ENCODE measurements at places on chromosomes 7 and 10.
A peak's percentile ranks its signal among the peaks of the same experiment; 100 is the strongest.

GRCh38 chr7:146331369-146331768, 214.8 kb downstream of the CNTNAP2 start:
- DNase-seq = no peak

DNA sequence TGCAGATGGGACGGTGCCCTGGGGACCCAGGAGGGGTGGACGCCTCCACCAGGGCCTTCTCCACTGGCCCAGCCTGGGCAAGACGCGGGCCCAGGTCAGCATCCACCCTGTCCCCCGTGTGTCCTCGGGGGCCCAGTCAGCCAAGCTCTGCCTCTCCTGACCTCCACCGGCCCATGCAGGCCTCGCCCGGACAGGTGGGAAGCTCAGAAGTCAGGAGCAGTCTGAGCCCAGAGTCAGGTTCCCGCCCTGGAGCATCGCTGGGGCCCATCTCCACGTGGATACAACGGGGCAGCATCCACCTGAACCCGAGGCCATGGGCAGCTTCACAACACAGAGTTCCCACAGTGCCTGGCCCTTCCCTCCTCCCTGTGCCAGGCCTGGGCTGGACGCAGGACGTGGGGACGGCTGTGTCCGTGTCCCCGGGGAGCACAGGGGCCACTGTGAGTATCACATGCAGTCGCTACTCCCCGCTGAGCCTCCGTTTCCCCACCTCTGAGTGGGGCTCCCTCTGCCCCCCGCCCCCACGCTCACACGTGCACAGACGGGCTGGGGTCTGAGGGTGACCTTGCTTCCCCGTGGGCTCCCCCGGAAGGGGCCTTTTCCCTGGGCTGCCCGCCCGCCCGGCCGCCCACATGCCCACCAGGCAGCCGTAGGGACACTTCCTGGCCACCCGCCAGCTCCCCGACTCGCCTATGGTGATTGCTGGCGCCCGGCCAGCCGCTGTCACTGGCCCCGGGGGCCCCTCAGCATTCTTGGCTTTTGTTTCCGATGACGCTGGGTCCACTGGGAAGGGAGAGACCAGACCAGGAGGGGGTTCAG, 64.3 kb downstream of the PDGFA start:
- peak; percentile 92 for DNase-seq

DNA sequence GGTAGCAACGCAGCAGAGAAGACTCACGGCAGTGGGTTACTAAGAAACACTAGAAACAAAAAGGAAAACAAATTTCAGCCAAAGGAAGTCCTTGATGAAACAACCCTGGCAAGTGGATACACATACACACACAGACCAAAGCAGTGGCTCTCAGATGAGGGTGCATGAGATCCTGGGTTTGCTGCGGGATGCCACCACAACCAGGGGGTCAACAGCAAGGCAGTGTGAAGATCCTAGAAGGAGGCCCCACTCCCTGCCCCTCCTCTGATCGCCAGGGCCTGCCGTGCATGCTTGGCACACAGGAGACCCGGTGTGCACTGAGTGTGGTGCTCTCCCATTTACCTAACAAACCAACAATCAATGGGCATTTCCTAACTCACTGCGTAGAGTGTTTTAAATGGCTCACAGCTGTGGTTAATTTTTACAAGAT, 252.3 kb upstream of the KLF14 start:
- no peak for DNase-seq

DNA sequence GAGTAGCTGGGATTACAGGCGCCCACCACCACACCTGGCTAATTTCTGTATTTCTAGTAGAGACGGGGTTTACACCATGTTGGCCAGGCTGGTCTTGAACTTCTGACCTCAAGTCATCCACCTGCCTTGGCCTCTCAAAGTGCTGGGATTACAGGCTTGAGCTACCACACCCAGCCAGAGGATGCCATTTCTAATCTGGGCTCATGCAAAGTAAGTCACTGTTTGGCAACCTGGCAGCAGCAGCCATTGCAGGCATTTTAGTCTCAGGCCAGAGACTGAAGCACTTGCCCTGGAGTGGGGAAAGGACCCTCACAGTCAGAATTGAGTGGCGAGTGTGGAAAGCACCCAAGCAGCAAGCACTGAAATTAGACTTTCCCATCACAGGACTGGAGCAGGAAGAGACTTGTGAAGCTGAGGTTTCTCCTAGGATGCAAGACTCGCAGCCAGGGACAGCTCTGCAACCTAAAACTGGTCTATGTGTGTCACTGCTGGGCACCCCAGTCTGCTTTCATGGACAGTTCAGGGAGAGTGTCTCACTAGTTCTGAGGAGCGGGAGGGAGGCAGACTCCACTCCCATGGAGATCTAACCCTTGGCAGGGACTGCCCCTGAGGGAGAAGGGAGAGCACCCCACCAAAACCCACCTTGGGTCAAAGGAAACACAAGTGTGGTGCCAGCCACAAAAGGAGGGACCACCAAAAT, 27.6 kb downstream of the SNX13 start:
- DNase-seq = no peak

DNA sequence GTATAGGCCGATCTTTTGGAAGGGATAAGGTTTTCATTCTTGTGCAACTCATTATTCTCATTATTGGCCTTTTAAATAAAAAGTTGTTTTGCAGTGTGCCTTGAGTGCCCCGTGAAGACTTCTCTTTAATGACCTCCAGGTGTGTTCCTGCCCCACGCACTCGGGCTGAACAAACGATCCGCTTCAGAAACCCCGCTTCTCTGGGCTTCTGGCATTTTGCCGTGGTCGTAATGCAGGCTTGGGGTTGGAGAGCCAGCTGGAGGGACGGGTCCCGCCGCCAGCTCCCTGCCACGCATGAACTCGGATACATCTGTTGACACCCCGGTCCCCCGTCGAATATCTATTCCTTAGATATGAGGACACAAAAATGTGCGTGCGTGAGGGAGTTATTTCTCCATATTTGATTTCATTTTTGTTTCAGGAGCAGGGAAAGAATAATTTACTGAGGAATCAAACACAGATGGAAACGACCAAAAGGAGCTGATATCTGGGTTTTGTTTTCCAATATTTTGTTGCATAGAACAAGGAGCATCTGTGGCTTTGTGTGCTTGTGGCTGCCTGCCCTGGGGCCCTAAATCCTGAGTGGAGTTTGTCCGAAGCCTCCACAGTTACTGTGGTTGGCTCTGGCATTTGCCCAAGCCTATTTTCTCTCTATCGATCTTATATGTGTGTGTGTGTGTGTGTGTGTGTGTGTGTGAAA, 17.0 kb upstream of the TTYH3 start:
- no peak for DNase-seq

DNA sequence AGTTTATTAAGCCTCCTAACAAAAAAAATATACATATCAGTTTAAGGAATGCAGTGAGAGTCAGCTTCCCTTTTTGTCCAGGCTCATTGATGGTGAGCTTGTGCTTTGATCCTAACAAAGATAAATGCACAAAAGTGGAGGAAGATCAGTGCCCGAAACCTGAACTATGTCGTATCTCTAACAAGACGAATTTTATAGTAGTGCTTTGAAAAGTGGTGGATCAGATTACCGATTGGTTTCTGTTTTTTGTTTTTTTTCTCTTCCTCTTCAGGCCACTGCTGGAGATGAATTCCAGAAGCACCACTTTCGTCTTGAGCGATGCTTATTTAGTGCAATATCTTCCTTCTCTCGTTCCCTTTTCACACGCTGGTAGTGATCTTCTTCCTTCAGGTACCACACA, 72.8 kb downstream of the RHOBTB1 start:
- no peak for DNase-seq

DNA sequence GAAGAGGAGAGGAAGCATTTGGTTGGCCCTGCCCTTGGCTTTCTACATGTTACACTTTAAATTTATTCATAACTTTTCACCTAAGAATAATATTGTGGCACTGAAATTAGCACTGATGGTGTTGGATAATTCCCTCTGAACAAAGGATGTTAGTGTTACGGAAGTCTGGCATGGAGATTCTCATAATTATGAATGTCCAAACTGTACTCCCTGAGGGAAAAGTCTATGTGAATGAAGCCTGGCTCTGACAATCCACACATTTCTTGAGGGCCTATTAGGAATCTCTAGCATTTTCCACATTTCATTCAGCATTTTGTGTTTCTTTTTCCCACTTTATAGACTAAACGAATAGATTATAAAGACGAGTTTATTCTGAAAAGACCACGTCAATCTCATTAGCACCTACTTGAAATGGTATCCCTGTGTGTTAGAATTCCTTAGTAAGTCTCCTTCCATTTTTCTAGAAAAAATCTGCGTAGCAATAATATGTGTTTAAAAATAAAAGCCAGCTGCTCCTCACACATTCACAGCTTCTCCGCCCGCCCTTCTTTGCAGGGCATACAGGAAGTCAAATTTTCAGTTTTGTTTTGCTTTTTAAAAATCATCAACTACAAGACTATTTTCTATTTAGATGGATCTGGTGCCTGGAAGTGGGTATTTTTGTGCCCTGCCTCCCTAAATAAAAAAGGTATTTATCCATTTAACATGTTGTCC, 131.8 kb upstream of the PALS2 start:
- DNase-seq = no peak

DNA sequence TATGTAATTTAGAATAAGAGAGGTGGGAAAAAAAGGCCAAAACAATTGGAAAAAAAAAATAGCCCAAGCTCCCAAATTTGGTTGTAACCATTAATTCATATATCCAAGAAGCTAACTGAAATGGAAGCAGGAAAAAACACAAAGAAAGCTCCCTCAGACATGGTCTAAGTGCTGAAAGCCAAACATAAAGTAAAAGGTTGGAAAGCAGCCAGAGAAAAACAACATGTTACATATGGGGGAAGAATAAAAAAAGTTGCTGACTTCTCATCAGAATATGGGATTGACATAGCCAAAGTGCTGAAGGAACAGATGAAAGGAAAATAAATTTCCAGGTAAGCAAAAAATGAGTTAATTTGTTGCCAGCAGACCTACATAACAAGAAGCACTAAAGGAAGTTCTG, 40.3 kb downstream of the PDZD8 start:
- no peak for DNase-seq

DNA sequence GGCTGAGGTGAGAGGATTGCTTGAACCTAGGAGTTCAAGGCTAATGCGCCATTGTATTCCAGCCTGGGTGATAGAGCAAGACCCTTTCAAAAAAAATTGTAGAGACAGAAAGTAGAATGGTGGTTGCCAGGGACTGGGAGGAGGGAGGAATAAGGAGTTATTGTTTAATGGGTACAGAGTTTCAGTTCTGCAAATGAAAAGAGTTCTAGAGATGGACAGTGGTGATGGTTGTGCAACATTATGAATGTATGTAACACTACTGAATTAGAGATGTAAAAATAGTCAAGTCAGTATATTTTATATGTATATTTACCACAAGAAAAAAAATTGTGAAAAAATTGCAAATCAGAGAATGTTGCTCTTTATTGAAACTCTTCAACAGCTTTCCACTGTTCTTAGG, 266.5 kb upstream of the NPY start:
- DNase-seq = no peak

- DNase-seq = no peak
Observed at GRCh38 chr7:88185650-88186049, 34.2 kb downstream of the SRI start.

DNA sequence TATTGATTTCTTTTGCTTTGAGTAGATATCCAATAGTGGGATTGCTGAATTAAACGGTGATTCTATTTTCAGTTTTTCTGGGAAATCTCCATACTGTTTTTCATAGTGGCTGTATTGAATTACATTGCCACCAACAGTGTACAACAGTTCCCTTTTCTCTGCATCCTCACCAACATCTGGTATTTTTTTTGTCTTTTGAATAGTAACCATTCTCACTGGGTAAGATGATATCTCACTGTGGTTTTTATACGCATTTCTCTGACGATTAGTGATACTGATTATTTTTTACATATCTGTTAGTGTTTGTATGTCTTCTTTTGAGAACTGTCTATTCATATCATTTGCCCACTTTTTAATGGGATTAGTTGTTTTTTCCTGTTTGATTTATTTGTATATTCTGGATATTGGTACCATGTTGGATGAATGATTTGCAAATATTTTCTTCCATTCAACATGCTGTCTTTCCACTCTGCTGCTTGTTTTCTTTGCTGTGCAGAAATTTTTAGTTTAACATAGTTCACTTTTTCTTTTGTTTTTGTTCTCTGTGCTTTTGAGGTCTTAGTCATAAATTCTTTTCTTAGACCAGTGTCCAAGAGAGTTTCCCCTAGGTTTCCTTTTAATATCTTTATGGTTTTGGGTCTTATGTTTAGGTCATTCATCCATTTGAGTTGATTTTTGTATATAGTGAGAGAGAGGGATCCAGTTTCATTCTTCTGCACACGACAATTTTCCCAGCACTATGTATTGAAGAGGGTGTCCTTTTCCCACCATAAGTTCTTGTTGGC, 584.7 kb downstream of the PHTF2 start:
- no peak for DNase-seq

DNA sequence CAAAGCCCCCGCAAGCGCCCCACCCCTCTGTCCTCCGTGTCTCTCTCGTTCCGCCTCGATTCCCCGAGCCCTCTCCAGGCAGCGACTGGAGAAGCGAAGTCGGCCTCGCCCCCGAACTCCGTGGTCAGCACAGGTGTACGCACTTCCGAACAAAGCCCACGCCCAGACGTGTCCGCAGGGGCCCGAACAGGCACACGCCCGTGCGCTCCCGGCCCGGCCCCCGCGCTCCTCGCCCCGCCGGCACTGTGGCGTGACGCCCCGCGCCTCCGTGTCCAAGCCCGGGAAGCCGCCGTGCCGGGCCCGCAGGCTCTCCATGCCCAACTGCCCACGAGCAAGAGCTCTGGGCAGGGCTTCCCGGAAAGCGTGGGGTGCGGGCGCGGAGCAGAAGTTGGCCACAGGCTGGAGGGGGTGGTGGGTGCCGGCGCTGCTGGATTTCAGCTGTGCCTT, 662 bp downstream of the NRCAM start:
- no peak for DNase-seq

DNA sequence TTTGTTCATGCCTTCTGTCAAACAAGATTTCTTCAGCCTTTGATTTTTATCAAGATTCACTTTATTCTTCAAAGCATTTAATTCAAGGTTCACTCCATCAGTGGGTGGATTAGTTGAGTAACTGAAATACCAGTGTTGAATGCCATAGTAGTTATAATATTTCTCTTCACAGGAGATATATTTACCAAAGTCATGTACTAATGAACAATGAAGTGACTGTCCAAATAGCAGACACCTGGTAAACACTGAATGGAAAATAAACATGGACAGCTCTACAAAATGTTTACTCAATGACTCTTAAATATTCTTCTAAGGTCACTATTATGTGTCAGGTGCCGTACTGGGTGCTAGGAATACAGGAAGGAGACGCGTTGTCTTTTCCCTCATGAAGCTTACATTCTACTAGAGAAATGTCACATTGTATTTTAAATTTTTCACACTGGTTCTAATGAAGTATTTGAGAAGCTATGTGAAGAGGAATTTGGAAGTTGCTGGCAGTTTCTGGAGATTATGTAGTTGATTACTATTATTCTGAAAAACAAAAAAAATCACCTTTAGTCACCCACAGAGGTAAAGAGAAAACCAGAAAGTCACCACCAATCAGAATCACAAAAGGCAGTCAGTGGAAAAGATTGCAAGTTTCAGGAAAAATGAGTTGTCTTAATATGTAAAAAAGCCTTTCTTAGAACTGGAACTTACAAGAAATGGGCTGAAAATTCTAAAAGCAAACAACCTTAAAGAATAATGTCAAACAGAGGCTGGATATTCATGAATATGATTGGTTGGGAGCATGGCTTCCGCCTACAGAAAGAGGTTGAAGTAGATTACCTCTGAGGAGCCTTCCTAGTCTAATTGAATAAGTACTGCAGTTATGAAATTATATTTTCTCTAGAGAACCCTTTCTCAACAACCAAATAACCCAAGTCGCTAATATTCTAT, 84.5 kb downstream of the RTKN2 start:
- DNase-seq = no peak
